ENCODE measurements at places on chromosomes 3 and 15.

- DNase-seq: no peak
Measured at GRCh38 chr3:24540821-24541220, 46.2 kb upstream of the THRB start.

- no peak for DNase-seq
Measured at GRCh38 chr3:176942305-176942704, 255.0 kb downstream of the TBL1XR1 start.

GRCh38 chr15:34810443-34811129, 15.2 kb upstream of the ACTC1 start:
- DNase-seq: no peak

GRCh38 chr3:41933154-41933676, 28.7 kb downstream of the ULK4 start:
- DNase-seq: no peak

GRCh38 chr3:111989061-111989678, 9.6 kb upstream of the TAGLN3 start:
- DNase-seq: no peak

DNA sequence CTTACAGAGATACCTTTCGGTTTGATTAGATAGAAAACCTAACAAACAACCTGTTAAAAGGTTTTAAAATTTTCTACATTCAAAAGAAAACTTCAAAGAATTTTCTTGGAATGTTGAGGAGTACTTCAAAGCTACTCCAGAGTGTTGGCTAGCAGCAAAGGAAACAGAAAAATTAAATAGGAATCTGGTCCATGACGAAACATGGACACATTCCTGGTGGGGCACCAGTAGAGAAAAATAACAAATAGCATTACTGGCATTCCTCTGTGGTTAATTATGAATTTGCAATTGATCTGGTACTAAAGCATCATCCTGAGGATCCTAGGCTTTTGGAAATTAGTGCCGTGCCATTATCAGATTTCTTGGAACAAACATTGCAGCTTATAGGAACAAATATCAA, 59.5 kb upstream of the DPPA4 start:
- no peak for DNase-seq

- DNase-seq: no peak
Measured at GRCh38 chr15:93997071-93997658, 234.2 kb upstream of the MCTP2 start.

- no peak for DNase-seq
Measured at GRCh38 chr3:125000661-125001060, 55.1 kb downstream of the HEG1 start.

GRCh38 chr15:28098766-28099554, at the start of gene OCA2:
Gene OCA2 (minus strand): TSS chr15:28099315. CDS start chr15:28081874, 17,441 bp downstream.
- no peak for DNase-seq

GRCh38 chr15:92061511-92062195, 208.1 kb downstream of the SLCO3A1 start:
- no peak for DNase-seq

DNA sequence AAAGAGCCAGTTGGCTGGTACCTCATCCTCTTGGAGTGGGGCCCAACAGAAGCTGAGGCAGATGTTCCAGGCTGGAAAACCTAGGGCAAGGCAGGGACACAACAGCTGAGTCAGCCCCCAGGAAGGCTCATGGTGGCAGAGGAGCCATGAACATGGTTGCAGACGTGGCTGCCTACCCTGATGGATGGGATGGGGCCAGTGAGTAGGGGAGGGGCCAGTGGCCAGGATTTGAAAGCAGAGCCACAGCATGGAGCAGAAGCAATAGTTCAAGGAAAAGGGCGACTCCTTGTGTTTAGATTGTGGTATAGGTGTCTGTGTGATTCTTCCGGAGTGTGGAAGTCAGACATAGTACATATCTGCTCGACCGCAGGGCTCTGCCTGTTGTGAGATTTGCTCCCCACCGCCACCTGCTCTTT, 24.2 kb downstream of the PXYLP1 start:
- DNase-seq: no peak

DNA sequence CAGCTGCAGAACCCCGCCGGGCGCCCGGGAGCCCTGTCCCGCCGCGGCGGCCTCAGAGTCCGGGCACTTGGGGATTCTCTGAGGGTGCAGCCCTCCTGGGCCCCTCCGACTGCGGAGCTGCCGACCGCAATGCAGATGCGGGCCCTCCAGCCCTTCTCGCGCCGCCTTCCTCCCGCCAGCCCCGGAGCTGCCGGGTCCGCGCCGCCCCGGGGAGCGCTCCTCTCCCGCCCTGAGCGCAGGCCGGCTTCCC, 320 bp upstream of the ACAN start:
- DNase-seq: no peak

DNA sequence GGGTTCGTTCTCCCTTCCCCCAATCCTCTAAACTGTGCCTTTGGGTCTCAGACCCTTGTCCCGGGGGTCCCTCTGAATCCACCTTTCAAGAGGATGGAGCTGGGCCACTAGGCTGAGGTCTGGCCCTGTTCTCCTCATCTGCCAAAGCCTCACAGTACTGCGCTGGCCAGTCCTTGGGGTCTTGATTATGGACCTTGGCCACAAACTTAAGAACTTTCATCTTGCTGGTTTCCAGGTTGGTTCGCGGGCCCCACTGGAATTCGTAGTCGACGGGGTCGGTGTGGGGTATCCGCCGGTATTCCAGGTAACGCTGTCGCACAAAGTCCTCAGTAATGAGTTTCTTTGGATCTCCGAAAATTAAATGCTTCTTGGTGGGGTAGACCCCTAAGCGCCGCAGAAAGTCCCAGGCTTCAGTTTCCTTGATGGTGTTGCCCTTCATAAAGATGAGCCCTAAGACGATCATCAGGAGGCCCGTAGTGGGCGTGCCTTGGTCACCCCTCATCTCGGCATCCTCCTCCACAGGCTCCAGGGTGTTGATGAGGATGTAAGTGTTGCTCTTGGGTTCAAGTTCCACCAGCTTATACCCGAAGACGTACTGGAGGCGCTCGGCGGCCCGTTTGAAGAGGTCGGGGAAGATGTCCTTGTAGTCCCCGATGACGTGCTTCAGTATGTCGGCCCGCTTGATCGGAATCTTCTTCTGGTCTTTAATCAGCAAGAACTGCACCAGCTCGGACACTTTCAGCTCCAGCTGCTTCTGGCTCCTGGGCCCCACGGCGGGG, 727 bp downstream of the NSMCE3 start:
- DNase-seq: peak; percentile 19

DNA sequence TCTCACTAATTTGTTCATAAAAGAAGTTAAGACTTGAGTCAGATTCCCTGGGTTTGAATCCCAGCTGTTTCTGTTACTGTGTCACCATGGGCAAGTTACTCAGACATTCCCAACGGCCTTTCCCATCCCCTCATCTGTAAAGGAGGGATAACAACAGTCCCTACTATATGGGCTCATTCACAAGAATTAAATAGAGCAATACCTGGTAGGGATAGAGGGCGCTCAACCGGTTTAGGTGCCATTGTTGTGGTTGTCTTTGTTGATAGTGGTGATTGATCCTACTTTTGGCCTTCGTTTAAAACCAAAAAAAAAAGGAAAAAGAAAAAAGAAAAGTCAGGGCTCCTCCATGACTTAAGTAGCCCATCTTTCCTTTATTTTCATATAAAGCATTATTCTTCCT, 563.1 kb downstream of the GRM7 start:
- no peak for DNase-seq

DNA sequence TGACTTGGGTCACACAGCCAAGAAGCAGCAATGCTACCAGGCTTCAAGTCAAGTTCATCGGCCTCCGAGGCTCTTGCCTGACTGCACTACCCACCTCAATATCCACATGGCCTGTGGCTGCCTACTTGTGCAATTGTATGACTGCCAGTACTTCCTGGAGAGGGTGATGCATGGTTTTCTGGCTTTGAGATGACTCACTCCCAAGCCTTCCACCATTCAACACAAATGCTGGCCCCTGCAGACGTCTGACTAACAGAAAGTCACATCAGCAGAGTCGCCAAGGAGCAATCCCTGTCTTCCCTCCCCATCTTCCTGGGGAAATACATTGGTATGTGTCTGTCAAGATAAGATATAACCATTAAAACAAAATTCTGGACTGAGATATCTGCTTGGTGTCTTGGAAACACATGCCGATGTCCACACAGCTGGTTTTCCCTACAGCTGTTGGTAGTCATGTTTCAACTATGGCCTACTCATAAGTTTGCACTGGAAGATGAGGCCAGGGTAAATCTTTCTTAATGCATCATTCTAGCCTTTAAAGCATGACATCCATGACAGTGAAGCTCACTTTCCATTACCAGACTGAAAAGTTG, 79.6 kb upstream of the SPATA12 start:
- peak; percentile 8 for DNase-seq

- DNase-seq: no peak
Measured at GRCh38 chr15:63545520-63545919, 41.1 kb downstream of the USP3 start.

- no peak for DNase-seq
Measured at GRCh38 chr3:46132565-46132964, 75.5 kb downstream of the CCR1 start.

DNA sequence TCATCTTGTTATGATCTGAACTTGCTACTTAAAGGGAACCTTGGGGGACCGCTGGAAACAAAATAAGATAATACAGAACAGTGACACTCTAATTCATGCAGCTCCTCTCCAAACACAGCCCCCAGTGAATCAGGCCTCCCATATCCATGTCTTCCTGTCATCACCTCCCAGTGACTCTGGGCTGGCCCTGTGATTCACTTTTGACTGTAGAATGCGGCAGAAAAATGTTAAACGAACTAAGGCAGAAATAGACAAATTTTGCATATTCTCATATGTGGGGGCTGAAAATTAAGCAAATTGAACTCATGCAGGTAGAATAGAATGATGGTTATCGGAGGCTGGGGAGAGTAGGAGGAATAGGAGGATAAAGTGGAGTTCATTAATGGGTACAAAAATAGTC, 20.2 kb upstream of the GADL1 start:
- no peak for DNase-seq

- no peak for DNase-seq
Measured at GRCh38 chr3:185711255-185711870, 113.5 kb downstream of the IGF2BP2 start.

Data from activated T-helper 1 cell treated with anti-CD3 and anti-CD28 coated beads, Interleukin-2, amount 50 U/mL, for 16 hours (primary cell).